H7 (cell line): ENCODE measurements at places on chromosomes 1 and 21.

- peak; percentile 91 for DNase-seq
These were observed 4.4 kb downstream of the DVL1 start for GRCh38 chr1:1344655-1345361.

- peak; percentile 69 for DNase-seq
These were observed 21.1 kb downstream of the CACNA1E start for GRCh38 chr1:181504399-181504842.

DNA sequence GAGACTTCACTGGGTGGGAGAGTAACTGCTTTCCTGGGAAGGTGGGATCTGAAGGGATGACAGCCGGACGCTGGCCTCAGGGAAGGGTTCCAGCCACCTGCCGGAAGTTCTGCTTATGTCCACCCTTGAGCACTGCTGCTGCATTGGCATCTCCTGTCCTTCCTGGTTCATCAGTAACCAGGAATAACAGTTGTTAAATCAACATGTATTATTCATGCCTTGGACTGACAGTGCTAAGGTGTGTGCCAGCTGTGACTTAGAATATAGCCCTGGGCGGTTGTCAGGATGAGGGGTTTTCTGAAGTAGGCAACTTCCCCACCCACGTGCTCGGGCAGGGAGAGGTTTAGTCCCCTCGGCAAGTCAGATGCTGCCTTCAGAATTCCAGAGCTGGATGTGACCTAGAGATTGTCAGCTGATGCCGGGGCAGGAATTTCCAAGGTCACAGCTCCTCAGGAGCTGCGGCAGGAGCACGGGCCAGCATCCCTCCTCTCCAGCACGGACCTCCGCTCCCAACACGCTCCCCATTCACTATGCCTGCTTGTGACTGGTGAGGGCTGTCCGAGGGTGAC lies 17.9 kb downstream of the CLDN14 start:
- DNase-seq: peak; percentile 56

DNA sequence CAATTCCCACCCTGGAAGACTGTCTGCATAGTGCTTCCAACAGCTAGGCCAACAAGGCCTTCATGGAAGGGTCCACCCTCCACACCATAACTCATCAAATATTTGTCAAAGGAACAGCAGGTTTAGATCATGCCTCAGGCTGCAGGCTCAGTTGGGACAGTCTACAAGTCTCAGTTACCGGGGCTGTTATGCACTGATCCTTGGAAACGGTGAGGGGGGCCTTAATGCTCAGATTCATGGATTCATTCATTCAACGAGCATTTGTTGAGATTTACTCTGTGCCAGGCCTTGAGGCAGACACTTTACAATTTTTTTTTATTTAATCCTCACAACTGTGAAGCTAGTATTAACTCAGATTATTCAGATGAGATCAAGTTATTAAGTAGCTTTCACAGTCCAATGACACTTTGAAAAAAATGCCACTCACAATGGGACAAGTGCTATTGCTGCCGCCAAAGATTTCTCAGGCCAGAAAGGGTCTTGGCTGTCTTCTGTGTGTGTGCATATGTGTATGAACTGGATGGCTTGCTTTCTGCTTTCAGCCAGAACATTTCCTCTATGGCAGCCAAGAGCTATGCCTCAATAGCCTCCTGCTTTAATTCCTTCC lies 8.9 kb upstream of the C1orf216 start:
- DNase-seq: no peak

DNA sequence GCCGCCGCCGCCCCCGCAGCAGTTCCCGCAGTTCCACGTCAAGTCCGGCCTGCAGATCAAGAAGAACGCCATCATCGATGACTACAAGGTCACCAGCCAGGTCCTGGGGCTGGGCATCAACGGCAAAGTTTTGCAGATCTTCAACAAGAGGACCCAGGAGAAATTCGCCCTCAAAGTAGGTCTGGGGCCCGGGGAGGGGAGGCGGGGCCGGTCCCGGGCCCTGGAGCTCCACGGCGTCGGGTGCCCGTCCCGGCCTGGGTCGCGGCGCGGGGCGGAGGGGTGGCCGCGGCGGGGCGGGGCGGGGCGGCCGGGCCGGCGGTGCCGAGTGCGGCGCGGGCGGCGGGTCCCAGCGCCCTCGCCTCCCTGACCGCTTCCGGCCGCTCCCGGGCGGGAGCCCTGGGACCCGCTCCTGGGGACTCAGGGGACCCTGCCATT lies 646 bp downstream of the MAPKAPK2 start:
- peak; percentile 86 for DNase-seq
